ENCODE measurements at places on chromosomes 13 and 19. TPM values are rescaled to one million over a fixed set of nuclear protein-coding genes. Genes with fewer than 3 reads are reported as not detected.
A peak's percentile ranks its signal among the peaks of the same experiment; 100 is the strongest.

- no peak for DNase-seq
Measured at GRCh38 chr19:17879466-17879865, 7.7 kb downstream of the SLC5A5 start.

DNA sequence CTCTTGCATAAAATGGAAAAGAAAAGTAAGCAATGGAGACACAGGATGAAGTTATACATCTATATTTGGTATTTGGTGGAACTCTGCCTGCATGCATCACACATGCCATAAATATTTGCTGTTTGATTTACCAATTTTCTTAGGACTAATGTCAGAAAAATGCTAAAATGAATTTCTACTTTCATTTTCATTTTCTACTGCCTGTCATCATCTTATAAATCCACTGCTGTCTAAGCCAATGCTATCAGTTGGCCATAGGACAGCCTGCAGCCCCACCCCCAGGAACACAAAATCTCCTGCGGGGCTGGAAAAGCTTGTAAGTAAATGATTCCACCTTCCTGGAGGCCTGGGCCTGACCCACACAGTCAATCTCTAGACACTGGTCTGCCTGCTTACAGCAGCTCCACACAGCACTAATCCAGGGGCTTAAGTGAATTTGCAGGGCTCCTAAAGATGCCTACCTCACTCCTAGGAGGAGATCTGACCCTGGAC, 122.0 kb downstream of the ENOX1 start:
- DNase-seq, result no peak

DNA sequence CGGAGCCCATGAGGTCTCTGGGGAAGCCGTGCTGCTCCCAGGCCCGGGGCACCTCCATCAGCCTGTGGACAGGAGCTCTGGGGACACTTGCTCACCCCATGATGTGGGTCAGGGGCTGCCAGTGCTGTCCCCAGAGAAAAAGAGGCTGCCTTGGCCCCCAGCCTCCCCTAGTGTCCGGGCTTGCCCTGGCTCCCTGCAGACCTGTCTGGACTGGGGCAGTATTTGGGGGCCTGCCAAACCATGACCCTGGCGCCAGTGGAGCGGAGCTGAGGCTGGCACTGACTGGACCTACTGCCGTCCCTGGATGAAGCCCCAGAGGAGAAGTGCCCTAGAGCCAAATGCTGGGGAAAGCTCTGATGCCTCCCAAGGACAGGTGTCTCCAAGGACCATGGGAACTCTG, 30.4 kb downstream of the ELAVL1 start:
- no peak for DNase-seq

DNA sequence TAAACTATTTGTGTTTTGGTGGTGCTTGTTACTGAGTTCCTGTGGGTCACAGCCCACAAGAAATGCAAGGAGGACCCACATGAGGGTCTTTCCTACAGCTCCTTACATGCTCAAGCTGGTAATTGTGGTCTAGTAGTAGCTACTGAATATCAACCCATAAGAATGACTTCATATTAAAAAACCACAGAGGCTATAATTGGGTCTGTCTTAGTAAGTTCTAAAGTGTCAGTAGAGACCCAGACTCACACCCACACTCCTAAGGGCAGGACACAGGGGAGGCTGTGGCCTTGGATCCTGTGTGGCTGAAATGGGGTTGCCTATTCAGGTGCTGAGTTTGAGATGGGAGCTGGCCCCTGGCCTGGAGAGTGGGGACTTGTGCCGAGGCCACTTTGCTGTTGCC, 19.6 kb downstream of the TFDP1 start:
- no peak for DNase-seq

DNA sequence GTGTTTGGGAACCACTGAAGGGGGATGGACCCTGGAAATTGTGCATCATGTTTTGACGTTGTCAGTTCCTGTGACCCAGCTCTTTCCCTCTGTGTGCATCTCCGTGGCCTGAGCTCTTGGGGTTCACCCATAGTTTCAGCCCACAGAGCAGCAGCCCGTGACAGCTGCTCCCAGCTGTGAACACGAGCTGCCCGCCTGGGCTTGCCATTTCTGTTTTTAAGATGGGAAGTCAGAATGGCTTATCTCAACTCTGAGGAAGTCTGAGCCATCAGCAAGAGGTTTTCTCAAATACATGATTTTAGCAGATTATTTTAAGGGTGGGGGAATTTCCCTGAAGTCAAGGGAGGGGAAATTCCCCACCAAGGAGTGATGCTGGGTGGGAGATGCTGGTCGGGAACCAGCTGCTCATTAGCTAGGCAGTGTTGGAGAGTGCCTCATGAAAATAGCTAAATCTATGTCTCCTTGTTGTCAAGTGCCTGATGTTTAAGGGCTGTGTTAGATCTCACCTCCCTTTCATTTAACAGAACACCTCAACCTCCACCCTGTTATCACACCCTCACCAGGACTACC, 34.8 kb upstream of the C1QTNF9 start:
- DNase-seq, result peak; percentile 64

DNA sequence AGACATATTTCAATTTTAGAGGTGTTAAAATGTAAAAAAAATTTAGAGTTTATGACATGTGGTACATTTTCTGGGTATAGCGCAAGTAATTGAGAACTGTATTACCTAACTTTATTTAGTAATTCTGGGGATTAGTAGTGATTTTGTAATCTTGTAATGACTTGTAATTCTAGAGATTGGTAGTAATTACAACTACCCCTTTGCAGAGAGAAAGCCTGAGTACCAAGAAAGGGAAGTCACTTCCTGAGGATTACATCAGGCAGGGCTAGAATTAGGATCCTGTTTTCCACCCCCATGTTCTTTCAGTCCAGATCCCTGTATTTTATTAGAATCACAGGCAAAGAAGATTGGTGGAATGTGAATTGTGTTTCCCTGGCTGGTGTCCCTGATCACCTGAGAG, 274.9 kb downstream of the KCNRG start:
- DNase-seq, result no peak

GRCh38 chr13:46182491-46182877, 507 bp upstream of the LCP1 start:
- no peak for DNase-seq

DNA sequence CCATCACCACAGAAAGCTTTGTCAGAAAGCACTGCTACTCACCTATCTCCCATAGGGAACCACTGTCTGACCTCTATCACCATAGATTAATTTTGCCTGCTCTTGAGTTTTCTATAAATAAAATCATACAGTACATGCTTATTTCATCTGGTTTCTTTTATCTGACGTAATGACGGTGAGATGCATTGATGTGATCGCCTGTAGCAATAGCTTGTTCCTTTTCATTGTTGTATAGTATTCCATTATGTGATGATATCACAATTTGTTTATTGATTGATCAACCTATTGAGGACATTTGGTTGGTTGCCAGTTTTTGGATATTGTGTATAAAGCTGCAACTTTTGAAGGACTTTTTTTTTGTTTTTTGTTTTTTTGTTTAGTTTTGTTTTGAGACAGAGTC, 51.9 kb upstream of the ADGRE1 start:
- no peak for DNase-seq

DNA sequence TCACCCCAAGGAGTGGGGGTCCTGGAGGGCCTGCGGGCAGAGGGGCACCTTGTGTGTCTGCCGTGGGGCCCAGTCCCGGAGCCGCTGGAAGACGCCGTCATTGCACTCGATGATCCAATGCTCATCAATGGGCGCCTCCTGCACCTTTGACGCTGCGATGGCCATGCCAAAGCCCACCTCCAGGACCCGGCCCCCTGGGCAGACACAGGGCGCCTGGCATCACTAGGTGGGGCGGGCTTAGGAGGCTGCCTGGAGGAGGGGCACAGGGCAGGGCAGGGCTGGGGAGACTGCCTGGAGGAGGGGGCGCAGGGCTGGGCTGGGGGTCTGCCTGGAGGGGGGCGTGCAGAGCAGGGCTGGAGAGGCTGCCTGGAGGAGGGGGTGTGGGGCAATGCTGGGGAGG, 1.6 kb downstream of the GAMT start:
- no peak for DNase-seq

DNA sequence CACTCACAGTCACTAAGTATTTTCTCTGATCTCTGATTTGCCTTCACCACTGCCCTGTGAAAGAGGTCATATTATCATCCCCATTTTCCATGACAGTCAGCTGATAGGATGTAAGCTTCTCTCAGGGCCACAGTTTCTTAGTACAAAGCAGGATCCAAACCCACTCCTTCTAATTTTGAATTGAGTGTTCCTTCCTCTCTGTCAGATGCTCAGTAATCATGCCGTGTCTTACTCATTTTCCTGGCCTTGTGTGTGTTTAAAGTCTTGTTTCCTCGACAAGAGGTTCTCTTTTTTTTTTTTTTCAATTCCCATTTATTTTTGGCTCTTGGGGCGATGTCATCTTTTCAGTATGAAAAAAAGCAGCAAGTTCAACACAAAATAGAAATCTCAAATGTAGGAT, 72.3 kb downstream of the NAA16 start:
- no peak for DNase-seq

DNA sequence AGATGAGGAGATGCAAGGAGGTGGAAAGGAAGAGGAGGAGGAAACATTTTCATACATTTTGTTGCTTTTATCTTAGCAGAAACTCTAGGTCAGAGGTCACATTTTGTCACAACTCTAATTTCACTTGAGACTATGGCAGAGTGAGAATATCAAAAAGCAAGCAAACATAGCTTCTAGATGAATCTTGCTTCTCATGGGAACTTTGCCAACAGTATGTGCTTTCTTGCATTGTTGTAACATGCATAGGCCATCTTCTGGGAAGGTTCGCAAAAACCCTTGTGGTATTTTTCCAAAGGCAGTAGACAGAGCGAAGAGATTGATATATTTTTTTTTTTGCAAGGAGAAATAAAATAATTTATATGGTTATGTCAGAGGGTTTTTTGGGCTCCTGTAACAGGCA, 291.3 kb downstream of the MTUS2 start:
- DNase-seq, result no peak

- no peak for DNase-seq
Measured at GRCh38 chr19:32181216-32181920, 164.0 kb upstream of the ZNF507 start.

DNA sequence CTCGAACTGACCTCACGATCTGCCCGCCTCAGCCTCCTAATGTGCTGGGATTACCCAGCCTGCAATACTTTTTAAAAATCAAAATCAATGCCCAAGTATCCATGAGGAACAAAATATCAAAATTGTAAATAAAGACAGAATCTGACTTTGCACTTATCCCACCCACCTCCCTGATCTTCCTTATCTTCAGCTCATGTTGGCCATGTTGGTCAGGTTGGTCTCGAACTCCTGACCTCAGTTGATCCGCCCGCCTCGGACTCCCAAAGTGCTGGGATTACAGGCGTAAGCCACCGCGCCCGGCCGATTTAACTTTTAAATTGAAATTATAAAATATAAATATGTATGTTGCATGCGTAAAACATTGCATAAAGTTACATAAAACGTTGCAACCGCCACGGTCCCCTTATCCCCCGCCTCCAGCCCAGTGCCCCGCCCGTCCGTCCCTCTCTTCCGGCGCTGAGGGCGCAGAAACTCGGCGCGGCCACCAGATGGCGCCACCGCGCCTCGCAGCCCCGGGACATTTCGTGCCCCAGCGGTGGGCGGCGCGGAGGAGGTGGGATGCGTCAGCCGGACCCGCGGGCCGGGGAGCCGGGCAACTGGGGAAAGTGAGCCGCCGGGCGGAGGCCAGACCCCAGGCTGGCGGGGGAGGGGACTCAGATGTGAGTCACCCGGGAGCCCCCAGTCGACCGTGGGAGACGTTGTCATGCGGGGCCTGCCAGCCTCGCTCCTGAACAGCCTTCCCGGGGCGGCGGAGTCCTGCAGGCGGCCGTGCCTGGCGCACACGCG, 1.5 kb upstream of the GADD45B start:
- DNase-seq, result peak; percentile 96

DNA sequence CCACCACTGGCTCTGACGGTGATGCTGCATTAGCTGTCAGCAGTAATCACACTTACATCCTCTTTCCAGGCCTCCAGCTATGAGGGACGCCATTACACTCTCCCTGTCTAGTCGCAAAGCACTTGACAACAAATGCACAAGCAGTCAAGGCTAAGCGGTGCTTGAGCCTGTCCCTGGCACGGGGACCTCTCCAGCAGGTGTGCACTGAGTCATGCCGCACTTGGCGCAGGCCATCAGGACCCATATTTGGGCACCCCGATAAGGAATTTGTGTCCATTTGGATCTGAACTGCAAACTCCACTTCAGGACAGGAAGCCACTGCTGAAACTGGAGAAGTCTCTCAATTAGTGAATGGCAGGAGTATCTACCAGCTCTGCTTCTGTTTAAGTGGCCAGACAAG, 301.9 kb upstream of the OBI1 start:
- DNase-seq, result no peak

DNA sequence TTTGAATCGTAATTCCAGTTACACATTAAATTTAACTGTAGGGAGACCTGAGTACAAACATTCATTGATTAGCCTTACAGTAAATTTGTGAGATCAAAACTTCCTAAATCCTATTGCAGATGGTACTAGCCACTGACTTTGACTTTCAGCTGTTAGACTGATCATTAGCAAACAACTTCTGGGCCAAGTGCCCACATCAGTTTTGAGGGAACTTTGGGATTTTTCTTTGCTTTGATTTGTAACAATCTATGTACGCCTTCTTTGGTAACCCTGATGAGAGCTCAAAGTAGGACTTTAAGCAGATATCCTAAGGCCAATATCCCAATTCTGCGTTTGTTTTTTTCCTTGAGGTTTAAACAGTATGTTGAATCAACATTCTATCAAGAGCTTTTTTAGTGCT, 131.5 kb downstream of the DLEU7 start:
- DNase-seq, result no peak

GRCh38 chr19:15555759-15556633, 47.7 kb downstream of the CYP4F22 start:
- peak; percentile 99 for DNase-seq

DNA sequence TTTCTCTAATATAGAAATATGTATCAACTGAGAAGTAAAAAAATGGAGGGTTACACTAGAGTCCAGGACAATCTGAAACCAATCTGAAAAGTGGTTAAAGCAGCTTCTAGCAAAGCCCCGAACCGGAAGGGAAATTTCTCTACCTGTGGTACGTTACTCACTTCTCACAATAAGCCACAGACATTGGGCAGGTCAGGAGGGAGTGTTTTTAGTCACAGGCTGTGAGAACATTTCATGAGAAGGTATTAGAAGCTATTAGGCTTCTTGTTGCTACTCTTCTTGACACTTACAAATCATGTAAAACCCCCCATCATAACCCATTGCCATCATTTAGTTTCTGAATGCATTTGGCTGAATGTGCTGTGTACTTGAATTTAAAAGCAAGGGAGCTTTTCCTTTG, 120.9 kb downstream of the NUFIP1 start:
- peak; percentile 23 for DNase-seq

DNA sequence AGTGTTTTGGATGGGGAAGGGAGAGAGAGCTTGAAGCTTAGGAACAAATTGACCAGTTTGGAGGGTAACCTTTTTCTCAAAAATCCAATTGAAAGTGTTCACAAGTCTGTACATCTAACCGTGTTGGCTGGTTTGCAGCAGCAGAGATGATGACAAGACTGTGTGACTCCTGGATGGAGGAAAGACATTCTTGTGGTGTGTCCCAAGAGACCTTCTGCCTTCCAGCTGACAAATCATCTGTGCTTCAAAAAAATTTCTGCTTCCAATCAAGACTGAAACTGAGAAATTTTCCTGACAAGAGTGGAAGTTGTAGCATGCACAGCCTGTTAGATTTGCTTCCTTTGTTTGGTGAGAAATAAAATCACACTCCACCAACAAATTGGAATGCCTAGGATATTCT, 56.2 kb downstream of the LACC1 start:
- DNase-seq, result no peak

Gene CPB2
- not detected for total RNA-seq

Gene FCHO1
- total RNA-seq, result 93.9 TPM

Gene TEX101
- total RNA-seq, result not detected

Gene ZNF667
- 4.6 TPM for total RNA-seq

Gene SHISA7
- total RNA-seq, result 0.17 TPM

Gene ENOX1
- total RNA-seq, result 2.0 TPM

Gene DAND5
- 0.32 TPM for total RNA-seq

Gene CDX2
- total RNA-seq, result not detected

Gene MISP
- not detected for total RNA-seq

Gene STARD13
- total RNA-seq, result 0.50 TPM

Gene LGALS13
- not detected for total RNA-seq
